ENCODE measurements at places on chromosomes 5 and 9. TPM values are rescaled to one million over a fixed set of nuclear protein-coding genes. Genes with fewer than 3 reads are reported as not detected.

DNA sequence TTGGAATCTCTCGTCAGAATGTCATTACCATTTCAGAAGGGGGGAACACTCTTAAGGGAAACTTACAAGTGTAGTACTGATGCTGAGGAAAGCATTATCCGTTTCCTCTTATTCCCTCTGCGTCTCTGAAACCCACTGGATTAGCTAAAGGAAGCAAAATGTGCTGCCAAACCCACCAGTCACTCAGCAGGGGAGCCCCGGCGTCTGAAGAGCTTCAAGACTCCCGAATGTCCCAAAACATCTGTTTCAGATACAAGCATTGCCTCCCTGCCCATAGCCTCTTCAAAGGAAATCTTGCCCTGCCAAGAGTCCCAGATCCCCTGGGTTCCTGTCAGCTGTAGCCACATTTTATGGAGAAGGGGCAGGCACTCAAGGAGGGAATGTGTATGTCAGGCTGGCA, 1.0 kb upstream of the HCN1 start:
- no peak for DNase-seq

- peak; percentile 51 for DNase-seq
These were observed 475.7 kb upstream of the TNC start for GRCh38 chr9:115593587-115594091.

DNA sequence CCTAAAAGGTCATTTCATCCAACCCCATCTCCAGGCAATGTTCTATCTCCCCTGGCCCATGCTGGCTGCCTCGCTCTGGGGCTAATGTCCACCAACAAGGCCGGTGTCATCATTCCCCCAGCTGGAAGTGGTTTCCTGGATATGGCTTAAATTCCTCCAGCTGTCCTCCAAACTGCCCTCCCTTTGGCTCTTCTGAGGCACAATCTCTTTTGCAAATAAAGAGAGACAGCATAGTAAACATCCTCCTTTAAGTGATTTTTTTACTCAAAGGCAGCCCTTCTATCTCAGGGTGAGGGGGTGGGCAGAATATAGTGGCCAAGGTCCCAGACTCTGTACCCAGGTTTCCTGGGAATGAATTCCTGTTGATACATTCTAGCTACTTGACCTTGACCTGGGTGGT, 117.4 kb upstream of the PANK3 start:
- no peak for DNase-seq

Gene UBE2D2
- polyA plus RNA-seq, result 116 TPM

- no peak for DNase-seq
These were observed 124.6 kb downstream of the MAST4 start for GRCh38 chr5:66720780-66721179.

Gene ARRDC1
- 22.5 TPM for polyA plus RNA-seq

DNA sequence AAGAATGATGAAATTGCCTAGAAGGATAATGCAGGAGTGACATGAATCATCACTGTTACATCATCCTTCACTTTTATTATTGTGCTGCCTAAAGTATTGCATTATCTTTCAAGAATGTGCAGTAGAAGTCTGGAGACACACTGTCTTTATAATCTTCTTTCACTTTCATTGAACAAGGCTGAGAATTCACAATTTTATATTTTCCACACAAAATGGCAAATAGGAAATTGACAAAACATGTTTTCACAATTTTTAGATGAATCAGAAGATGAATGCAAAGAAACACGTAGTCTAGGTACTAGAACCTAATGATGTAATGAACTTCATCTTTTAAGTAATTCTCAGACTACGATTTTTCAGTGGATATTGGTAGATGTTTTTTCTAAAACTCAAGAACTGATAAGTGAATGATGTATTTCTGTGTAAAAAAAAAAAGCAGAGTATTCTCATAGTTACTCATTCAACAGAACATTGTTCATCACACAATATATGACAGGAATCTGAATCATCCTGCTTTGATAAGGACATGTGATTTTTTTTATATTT, 131.5 kb upstream of the GRHPR start:
- DNase-seq, result no peak

Gene ITGA1
- 1.5 TPM for polyA plus RNA-seq

GRCh38 chr5:149961957-149962409, 1.4 kb downstream of the SLC26A2 start:
- DNase-seq, result peak; percentile 80

DNA sequence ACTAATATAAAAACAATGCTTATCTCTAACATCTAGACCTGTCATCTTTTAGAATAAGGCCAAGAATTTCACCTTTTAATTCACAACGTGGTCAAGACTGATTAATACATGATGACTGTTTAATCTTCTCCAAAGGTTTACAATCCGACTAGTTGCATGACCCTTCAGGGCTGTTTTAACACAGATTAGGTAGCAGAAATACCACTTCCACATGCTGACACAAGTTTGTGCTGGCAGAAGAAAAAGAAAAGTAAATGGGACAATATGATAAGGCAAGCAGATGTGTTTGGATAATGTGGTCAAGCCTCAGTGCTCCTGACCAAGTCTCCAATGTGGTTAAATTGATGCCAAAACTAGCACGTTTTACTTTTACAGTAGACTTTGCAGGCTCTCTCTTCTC, 31.1 kb downstream of the SEMA6A start:
- DNase-seq, result no peak

Gene SPINK7
- not detected for polyA plus RNA-seq

GRCh38 chr5:52998552-52999313, 9.6 kb downstream of the ITGA2 start:
- DNase-seq, result no peak

- no peak for DNase-seq
These were observed 53.2 kb downstream of the BOD1 start for GRCh38 chr5:173563246-173563645.

DNA sequence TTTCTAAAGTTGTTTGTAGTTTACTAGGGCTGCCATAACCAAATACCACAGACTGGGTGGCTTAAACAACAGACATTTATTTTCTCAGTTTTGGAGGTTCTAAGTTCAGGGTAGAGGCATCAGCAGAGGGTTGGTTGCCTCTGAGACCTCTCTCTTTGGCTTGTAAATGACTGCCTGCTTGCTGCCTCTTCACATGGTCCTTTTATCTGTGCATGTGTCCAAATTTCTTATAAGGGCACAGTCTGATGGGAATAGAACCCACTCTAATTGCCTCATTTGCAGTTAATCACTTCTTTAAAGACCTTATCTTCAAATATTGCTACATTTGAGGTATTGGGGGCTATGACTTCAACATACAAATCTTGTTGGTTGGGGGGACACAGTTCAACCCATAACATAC, 36.8 kb downstream of the GPBP1 start:
- no peak for DNase-seq

GRCh38 chr5:113202287-113202686, 225.7 kb downstream of the DCP2 start:
- DNase-seq, result no peak

DNA sequence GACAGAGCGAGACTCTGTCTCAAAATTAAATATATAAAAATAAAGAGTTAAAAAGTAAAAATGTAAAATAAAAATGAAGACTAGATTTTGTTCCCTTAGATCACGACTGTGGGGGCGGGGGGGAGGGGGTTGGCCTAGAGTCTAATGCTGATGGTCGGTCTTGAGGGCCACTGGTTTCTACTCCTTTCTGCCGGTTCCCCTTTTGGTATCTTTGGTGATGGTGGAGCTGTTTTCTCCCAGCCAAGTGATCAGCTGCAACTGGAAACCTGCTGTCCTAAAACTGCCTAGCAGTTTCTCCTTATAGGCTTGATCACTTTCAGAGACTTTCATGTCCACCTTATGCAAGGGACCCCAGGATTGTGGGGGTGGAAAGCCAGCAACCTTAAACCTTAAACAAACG, 1.1 kb downstream of the SRD5A1 start:
- peak; percentile 21 for DNase-seq

Gene DBH
- not detected for polyA plus RNA-seq

DNA sequence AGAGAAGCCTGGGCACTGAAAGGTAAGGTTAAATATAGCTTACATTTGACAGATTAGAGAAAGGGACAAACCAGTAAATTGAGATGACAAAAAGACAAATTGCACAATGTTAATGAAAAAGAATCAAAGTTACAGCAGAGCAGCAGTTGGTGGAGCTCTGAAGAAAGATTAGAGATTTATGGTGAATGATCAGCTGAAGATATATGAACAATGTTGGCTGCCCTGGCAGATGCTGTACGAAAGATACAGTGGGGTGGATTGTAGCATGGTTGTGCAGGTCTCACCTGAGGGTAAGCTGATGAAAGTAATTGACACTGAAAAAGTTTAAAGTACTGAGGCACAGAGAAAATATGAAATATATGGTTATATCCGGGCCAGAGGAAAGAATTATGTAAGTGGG, 492.1 kb downstream of the ARHGEF28 start:
- no peak for DNase-seq

Measured in A549 (cell line).